Forelimb muscle (tissue), 1 donor: ENCODE measurements at places on chromosomes 3 and 15. TPM values are rescaled to one million over a fixed set of nuclear protein-coding genes. Genes with fewer than 3 reads are reported as not detected.

The STX19 gene
- 0.11 TPM for polyA plus RNA-seq

The ASB14 gene
- 0.89 TPM for polyA plus RNA-seq

The TLR9 gene
- 0.44 TPM for polyA plus RNA-seq

The C3orf49 gene
- 0.22 TPM for polyA plus RNA-seq

The BCHE gene
- polyA plus RNA-seq, result 66.7 TPM

The CSPG4 gene
- 108 TPM for polyA plus RNA-seq

DNA sequence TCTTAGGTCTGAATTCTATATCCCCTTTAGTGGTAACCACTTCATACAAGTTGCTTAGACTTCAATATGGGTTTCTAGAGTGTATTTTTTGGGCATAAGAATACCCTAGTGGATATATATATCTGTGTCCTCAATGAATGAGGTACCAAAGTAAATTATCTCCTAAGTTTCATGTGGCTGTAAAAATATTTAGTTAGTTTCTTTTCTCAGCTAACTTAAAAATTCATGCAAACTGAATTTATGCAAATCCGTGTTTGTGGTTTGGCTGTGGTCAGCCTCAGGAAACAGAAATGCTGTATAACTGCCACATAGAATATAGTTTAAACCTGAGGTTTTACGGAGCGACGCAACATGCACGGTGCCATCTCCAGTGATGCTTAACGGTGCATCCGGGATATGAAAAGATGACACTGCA, 80.3 kb downstream of the PEX5L start:
- no peak for DNase-seq

- DNase-seq, result no peak
Observed at GRCh38 chr3:58131101-58131825, 79.5 kb downstream of the DNASE1L3 start.

DNA sequence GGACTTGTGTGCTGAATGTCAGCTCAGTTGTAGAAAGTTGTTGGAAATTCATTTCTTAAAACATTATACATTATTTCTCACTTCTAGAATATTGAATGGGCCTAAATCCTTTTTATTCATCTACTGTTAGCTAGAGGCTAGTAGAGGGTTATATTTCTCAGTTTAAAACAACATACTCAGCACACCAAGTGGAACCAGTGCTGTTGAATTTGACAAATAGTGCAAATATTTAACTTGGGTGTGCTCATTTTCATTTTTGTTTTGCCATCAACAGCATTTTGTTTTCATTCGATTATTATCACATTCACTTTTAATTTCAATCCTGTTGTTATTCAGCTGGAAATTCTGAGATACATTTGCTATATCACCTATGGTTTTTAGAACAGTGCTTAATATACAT, 269.4 kb upstream of the PEX5L start:
- DNase-seq, result no peak

DNA sequence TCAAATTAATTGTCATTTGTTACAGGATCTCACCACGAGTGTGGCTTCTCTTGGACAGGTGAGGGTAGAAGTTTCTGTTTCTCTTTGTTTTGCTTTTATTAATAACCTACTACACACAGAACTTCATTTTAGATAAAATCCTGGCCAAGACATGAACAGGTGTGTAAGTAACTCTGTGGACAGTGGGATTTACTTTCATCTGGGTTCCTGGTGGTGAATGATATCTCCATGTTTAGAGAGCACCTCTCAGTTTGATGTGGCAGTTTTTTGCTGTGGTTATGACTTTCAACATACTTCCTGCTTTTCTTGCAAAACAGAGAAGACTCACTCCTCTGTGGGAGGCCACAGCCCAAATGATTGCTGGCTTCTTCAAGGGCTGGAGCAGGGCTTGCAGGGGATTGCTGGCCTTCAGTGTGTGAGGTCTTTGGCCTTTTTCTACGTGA, 71.1 kb upstream of the XCR1 start:
- no peak for DNase-seq

DNA sequence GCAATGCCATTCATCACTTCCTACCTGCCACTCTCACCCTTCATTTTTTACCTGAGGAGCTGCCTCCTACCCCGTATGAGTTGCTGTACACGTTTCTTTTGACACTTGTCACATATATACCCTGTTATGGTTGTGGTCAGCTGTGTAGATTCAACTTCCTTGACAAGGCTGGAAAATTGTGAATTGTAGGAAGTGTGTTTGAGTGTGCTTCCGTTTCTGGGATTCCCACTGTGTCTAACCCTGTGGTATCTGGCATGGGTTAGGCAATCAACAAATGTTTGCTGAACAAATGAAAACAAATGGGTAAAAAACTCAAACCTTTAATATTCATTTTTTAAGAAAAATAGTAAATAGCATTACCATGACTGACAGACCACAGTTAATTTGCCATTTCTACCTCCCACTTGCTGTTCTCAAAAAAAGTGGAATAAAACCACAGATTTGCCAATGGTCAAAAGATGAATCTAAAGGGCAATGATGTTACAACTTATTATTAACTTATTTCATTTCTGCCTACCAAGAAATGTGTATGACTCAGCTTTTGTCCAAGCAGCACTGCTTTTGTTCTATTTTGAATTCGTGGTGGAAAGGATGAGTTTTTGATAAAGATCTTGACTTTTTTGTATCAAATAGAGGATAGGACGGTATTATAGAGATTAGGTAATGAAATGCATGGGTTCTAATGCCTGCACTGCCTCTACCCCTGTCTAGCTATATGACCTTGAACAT, 404.6 kb downstream of the LPP start:
- no peak for DNase-seq

- DNase-seq, result no peak
Observed at GRCh38 chr3:44932986-44933944, 42.7 kb downstream of the ZDHHC3 start.

DNA sequence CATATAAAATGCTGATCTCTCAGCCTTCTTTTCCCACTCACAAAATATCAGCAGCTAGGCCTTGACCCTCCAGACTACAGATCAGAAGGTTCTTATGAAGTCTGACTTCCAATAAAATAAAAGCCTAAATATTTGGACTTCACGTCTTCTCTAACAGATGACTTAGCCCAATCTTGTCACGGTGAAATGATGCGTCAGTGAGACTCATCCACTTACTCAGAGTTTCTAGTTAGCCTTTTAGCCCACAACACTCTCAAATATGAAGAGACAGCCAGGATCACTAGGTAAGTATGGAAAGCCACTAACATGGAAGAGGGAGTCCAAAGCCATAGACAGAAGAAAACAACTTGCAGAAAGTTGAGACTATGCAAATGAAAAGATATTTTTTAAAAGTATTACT, 601.2 kb downstream of the PYDC2 start:
- DNase-seq, result no peak

GRCh38 chr3:10338591-10339353, 17.9 kb upstream of the SEC13 start:
- no peak for DNase-seq

- no peak for DNase-seq
Observed at GRCh38 chr3:20873235-20873634, 687.2 kb upstream of the SGO1 start.

GRCh38 chr15:38769492-38769891, 204.9 kb upstream of the RASGRP1 start:
- no peak for DNase-seq

- no peak for DNase-seq
Observed at GRCh38 chr3:173630849-173631248, 233.3 kb downstream of the NLGN1 start.

- no peak for DNase-seq
Observed at GRCh38 chr15:40346579-40347558, 4.0 kb upstream of the PHGR1 start.

DNA sequence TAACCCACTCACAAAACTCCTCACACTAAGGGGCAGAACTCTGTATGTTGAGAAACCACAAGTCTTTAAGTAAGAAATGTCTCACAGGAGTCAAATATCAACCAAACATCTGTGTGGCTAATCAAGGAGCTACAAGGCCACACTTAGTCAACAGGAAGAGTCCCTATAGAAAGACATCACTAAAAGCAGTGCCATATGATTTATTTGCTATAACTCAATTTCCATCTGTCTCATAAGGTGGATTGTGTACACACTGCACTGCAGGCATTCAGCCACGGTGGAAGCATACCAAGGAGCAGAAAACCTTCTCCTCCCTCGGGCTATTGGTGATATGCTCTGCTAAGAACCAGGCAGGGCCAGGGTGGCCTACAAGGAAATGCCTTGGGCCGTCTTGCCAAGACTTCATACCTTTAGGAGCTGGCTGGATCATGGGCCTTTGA, 197.6 kb upstream of the CFAP20DC start:
- no peak for DNase-seq

- no peak for DNase-seq
Observed at GRCh38 chr3:63914312-63914711, 2.1 kb upstream of the SCAANT1 start.

- no peak for DNase-seq
Observed at GRCh38 chr3:141851411-141851810, 25.0 kb upstream of the ATP1B3 start.

GRCh38 chr3:195777975-195778374, 33.8 kb downstream of the MUC4 start:
- DNase-seq, result no peak

DNA sequence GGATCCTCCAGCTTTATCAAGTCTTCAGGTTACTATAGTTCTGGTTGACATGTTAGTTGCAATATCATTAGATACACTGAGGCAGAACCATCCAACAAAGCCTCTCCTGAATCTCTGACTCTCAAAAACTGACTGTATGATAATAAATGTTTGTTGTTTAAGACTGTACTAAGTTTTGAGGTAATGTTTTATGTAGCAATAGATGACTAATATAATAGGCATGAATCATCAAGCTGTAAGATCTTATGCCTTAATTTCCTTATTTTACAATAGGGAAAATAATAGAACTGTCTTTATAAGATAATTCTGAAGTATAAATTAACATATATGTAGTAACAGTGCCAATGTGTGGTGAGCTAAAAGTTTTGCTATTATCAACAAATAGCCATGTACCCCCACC, 88.9 kb upstream of the TBC1D5 start:
- DNase-seq, result no peak

DNA sequence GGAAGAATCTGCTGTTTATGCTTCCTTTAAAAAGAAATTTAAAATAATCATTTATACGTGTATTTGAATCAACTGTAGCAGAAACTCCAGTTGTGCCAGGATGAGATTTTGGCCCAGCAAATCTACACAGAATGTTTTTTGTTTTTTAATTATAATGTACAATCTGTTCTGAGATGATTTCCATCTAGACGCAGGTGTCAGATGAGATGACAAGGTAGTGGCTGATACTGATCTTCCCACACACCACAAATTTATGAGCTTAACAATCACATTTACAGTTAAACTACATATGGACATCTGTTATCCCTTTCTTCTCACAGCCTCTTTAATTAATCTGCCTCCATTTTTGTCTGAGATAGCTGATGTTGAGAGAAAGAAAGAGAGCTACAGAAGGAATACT, 23.6 kb downstream of the DCLK3 start:
- DNase-seq, result no peak

DNA sequence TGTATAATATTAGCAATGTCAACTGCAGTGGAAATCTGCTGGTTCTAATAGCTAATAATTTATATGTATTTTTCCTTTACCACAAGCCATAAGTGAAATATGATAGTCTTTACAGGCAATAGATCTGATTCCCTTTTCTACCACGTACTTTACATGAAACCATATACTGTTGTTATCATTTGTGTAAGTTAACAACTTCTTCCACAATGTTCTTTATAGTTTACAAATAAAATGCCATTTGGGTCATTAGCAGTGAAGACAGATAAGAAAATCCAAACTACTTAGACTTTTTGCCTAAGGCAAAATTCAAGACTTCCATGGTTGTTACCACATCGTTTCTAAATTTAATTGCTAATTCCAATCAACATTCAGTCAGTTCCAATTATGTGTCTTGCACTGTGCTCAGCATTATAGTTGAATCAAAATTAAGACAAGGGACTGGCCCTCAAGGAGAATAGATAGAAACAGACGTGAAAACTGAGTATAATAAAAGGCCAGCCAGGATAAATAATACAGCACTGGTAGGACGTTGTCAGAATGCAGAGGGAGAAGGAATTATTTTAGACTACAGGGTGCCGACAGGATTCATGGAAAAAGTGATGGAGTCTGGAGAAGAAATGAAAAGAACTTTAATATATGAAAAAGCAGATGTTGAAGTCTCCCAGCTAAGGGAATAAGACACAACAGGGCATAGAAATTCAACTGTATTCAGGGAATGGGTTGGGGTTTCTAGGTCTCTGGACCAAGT, 249.8 kb downstream of the ALCAM start:
- DNase-seq, result peak; percentile 14

DNA sequence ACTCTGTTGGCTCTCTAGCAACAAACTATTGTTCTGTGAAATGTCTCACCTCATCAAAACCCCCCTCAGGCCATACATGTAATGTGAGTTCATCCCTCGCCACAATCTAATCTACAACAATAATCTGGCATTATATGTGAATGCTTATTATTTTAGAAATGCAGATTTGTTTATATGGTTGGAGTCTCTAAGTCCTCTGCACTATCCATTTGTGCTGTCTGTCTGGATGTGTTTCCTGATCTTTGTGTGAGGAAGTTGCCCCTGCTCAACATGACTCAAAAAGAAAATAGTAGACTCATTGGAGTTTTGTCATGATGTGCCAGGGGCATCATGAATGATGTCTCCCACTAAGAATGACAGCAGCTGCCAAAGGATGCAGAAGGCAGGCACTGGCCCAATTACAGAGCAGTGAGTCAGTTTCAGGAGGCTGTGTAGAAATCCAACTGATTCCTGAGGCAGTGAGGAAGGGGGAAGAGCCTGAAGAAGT, 161.6 kb upstream of the PDZRN3 start:
- no peak for DNase-seq

GRCh38 chr15:67150023-67150860, 84.8 kb downstream of the SMAD3 start:
- DNase-seq, result no peak

GRCh38 chr3:186329589-186329988, 32.4 kb downstream of the DGKG start:
- no peak for DNase-seq
